Right cardiac atrium (tissue), 5 donors: ENCODE measurements at places on chromosomes 2 and 18. TPM values are rescaled to one million over a fixed set of nuclear protein-coding genes. Genes with fewer than 3 reads are reported as not detected.

DNA sequence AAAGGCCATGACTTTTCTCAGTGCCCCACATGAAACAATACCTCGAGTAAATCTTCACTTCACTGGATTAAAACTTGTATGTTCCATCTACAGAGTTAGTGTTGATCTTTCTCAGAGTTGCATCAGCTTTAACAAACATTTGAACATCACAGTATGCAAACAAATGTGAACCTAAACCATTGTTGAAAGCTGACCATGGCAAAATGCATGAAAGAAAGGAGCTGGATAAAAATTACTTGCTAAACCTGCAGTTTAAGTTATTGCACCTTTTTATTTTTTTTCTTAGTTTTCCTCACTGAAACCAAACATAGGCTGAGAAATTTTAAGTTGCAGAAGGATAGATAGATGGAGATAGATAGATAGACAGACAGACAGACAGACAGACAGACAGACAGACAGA, 107.2 kb upstream of the UGP2 start:
- DNase-seq: no peak

DNA sequence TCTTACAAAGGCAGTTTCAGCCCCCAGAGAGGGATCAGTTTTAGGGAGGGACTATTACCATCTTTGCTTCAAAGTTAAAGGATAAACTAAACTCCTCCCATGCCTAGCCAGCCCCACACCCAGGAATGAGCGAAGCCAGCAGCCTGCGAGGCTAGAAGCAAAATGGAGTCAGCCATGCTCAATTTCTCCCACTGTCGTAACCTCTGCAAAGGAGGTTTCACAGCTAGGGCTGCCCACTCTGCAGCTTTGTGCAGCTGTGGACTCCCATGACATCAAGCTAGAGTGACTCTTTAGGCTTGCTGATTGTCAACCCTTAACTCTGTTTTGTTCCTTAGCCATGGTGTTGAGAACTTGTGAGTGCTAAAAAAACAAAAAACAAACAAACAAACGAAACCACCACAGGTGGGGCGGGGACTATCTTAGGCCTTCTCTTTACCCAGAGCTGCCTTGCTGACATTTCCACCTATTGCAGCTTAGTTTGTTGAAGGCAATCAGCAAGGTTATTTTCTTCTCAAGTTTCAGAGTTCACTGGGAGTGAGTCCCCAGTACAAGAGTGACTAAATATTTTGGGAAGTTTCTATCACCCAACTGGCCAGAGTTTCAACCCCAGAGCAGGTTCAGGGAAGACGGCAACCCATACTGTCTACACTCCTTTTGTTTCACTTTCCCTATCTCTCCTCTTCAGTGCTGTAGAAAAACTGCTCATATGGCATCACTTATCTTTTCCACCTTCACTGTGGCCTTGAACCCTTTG, 592.1 kb downstream of the XIRP2 start:
- DNase-seq: no peak

DNA sequence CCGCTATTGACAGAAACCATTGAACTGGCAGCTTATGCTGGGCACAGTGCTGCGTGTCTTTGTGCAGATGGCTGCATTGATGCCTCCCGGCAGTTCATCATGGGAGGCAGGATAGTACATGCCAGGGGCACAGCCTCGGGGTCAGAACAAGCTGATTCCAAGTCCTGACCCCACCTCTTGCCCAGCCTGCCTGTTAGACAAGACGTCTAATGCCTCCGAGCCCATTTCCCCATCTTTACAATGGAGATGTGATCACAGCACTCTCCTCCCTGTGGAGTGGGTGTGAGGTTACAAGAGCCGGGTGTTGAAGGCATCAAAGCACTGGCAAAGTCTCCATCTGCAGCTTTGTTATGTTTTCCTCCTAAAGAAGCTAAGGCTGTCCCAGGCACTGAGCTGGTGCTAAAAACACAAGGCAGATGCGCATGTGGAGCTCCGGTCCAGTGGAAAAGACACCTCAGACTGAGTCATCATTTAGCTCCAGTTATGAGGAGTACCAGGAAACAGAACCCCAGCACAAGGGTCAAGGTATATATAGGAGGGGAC, 125.7 kb upstream of the EPAS1 start:
- DNase-seq: peak; percentile 31

- DNase-seq: no peak
These were observed 20.4 kb upstream of the FEZ2 start for GRCh38 chr2:36618381-36618780.

GRCh38 chr18:62790871-62791772, 75.8 kb downstream of the PHLPP1 start:
- peak; percentile 29 for DNase-seq

DNA sequence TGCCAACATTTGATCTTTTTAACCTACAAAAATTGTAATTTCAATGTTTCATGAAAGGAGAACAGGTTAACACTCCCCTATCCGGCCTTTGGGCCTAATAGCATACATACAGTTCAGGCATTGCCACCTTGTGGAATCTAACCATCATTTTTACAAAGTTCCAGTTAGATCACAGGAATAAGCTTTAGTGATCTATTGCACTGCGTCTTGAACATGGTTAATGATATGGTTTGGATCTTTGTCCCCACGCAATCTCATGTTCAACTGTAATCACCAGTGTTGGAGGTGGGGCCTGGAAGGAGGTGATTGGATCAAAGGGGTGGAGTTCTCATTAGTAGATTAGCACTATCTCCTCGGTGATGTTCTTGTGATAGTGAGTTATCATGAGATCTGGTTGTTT, 58.2 kb upstream of the NEUROD1 start:
- DNase-seq: no peak

DNA sequence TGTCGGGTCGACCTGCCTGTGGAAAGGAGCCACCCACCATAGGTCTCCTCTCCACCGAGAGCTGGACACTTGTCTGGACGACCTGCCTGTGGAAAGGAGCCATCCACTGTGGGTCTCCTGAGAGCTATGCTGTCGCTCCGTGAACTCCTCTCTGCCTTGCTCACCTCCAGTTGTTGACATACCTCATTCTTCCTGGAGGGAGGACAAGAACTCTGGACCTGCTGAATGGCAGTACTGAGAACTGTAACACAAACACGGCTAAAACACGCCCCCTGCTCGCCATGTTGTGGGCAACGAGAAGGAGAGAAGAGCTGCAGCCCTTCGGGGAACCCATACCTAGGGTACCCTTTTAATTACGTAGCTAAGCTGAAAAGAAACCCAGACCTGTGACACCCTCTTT, 77.6 kb downstream of the PTPN4 start:
- no peak for DNase-seq

DNA sequence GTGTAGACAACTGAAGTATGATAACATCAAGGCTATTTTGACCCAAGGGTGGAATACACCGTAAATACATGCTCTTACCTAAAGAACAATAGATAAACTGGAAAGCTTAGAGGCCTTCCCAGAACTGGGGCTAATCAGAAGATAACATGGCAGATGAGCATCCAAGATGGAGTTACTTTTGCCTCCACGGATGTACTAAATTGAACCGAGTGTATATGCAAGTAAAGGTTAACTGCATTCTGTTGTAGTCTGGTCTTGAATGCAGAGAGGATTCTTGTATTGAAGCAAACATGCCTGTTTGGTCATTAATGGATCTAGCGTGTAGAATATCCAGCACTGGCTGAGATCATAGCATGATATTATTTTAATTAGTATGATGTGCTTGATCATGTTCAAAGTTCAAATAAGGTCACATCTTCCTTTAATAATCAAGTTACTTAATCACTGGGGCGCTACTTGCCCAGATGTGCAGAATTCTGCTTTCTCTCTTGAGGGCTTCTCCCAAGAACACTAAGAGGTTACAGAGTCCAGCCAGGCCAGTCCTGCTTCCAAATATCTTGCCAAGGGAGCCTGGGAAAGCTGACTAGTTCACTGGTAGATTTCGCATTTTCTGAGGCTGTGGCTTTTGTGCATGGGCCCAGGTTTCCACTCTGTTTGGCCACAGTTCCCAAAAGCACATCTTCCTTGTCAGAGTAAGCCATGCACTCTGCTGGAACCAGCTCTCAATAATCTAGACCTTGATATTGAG, 37.5 kb upstream of the ACSL3 start:
- DNase-seq: no peak

DNA sequence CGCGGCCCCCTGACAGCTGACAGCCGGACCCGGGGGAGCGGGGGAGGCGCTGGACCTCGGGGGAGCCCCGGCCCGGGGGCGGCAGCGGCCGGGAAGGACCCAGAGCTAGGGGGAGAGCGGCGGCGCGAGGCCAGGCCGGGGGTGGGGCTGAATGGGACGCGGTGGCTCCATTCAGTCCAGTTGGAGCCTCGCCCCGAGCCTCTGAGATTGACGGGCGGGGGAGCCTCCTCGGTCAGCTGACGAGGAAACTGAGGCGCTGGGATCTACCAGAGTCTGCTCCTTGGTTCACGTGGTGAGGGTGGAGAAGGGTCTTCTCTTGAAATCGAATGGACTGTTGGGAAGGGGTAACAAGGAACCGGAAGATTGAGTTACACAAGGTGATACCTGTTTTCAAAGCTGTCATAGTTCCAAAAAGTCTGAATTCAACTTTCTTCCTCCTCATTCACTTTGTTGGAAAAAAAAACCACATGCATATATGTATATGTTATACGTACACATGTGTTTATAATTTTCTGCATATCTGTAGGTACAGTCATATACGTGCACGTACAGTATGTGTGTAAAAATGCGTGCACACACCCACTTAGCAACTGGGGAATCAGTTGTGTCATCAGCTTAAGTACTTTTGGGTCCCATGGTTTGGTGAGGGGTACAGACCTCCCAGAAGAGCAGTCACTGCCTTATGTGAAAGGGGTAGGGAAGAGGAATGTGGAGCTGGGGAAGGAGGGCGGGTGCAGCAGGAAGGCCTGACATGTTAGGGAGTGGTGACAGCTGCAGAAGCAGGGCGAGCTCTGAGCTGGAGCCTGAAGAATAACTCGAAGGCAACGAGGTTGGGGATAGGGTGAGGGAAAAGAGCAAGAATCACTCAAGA, 628 bp downstream of the PPP1R7 start:
- peak; percentile 59 for DNase-seq

DNA sequence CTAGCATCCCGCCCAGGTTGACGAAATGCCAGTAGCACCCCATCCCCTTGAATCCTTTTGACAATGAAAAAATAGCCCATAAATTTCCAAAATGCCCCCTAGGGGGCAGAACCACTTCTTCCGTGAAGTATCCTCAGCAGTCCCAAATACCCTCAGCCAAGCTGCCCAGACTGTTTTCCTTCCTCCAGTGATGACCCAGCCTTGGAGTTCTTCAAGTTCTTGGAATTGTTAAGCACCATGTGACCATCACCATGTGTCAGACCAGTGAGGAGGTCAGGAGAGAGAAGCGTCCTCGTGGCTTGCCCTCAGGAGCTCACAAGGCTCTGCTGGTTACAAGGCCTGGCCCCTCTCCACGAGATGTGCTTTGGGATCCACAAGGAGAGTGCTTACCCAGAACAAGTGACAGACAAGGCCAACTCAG, 1.4 kb upstream of the SLC23A3 start:
- peak; percentile 75 for DNase-seq

DNA sequence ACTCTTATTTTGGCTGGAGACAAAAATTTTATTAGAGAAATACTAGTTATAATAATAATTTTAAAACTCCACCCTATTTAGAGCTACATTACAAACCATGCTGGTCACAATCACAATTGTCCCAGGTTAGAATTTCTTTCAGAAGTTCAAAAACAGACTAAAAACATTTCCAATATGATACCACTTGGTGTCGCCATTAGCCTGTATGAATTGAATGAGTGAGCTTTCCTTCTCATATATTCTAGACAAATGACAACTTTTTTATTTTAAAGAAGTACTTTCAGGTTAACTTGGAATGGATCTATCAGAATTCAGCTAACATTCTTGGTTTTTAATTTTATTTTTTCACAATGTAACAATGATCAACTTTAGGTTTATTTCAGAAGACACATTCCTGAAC, 48.0 kb downstream of the SERPINB8 start:
- no peak for DNase-seq

GRCh38 chr2:204191574-204191973, 255.0 kb downstream of the ICOS start:
- DNase-seq: no peak

DNA sequence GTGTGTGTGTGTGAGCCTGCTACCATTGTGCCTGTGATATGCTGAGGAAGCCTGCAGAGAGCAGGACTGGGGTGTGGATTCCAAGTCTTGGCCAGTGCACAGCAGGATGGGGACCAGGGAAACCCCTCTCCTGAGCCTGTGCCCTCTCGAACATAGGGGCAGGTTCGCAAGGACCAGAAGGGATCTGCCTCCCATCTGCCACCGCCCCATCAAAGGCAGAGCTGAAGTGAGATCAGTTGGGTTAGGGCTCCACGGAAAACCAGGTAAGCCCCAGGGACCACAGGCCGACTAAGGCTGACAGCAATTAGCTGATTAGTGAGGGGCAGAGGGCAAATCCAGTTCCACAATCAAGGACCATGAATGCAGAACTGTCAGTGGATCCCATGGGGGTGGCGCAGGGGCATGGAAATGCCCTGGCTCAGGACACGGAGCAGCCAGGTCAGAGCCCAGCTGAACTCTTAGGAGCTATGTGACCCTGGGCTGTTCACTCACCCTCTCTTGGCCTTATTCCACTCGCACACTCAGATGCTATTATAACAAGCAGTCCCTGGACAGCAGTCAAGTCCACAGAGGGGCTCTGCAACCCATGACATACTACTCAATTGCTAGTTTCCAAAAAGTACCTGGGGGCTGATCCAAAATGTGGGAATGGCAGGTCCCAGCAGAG, 84.2 kb upstream of the ID2 start:
- no peak for DNase-seq

- DNase-seq: no peak
These were observed 26.1 kb upstream of the INO80D start for GRCh38 chr2:206112108-206112507.

- DNase-seq: no peak
These were observed 20.8 kb downstream of the GPATCH11 start for GRCh38 chr2:37105150-37105549.

GRCh38 chr2:64201151-64201550, 56.9 kb upstream of the PELI1 start:
- DNase-seq: no peak

DNA sequence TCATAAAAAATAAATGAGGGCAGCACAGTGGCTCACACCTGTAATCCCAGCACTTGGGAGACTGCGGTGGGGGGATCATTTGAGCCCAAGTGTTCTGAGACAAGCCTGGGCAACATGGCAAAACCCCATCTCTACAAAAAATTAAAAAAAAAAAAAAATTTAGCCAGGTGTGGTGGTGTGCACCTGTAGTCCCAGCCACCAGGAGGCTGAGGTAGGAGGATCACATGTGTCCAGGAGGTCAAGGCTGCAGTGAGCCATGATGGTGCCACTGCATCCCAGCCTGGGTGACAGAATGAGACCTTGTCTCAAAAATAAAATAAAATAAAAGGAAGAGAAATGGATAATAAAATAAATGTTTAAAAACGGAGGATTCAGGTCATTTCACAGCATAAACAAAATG, 113.5 kb downstream of the ATAD2B start:
- no peak for DNase-seq

Gene PLEK
- total RNA-seq: 4.0 TPM

Gene PSTPIP2
- total RNA-seq: 2.7 TPM

Gene CACNB4
- 0.57 TPM for total RNA-seq

Gene ANKRD44
- 18.8 TPM for total RNA-seq

Gene CLEC4F
- total RNA-seq: 0.12 TPM

Gene RTP5
- not detected for total RNA-seq

Gene RAB3GAP1
- 54.5 TPM for total RNA-seq
